Renal pelvis (tissue), 12 donors: ENCODE measurements at places on chromosomes 2 and 18.

- no peak for DNase-seq
These were observed 726.6 kb upstream of the FANCL start for GRCh38 chr2:58967736-58968135.

DNA sequence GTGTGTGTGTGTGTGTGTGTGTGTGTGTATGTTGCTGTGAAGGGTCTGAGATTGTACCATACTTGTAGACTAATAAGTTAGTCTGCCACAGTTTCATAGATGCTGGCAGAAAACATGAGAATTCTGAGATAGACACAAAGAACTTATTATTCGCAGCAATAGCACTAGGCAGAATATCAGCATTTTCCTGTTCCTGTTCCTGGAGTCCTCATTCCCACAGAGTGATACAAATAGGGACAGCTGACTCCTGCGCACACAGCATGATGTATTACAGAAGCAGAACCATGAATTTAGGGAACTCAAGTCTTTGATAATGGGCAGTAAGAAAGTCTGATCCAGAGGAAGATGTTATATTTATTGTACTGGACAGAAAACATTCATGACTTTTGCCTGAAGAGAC is 1466.3 kb downstream of the DPP10 start:
- no peak for DNase-seq

DNA sequence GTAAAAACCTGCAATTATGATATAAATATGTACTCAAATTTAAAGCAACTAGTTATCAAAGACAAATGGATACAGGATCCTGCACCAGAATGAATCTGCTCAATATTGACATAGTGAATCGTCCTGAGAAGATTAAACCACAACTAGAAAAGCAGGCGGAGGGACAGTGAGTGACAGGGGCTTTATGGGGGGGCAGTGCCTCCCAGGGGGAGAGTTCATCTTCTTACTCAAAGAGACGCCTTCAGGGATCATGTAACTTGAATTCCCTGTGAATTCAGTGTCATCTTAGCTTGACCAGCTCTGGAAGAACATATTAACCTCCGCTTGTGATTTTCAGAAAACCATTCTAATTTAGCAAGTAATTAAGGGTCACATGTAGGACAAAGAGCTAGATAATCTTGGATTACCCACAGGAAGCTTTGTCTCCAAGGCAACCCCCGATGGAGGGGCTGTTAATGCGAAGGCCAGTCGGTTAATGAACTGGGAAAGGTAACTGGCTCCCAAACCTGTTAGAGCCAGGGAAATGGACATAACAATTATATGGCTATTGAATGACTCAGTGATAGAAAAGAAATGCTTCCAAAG is 17.4 kb upstream of the LMAN1 start:
- no peak for DNase-seq

GRCh38 chr18:73060666-73061288 is 193.0 kb upstream of the NETO1 start:
- no peak for DNase-seq

DNA sequence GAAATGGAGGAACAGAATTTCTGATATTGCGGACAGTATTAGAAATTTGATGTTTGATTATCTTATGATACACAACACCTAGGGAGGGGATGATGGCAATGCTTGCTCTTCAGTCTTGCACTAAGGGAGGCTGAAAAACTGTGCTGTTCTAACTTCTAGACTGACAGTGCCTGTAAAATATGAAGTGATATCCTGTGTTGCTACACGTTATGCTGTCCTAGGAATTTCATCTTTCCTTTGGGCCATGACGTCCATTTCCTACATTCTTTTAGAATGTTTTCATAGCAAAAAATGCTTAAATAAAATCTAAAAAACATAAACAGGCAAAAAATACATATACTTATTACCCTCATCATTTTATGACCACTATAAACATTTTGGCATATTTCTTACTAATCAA is 55.3 kb downstream of the OSBPL1A start:
- DNase-seq, result no peak

GRCh38 chr2:70658476-70658875 is 104.8 kb upstream of the TGFA start:
- peak; percentile 34 for DNase-seq

DNA sequence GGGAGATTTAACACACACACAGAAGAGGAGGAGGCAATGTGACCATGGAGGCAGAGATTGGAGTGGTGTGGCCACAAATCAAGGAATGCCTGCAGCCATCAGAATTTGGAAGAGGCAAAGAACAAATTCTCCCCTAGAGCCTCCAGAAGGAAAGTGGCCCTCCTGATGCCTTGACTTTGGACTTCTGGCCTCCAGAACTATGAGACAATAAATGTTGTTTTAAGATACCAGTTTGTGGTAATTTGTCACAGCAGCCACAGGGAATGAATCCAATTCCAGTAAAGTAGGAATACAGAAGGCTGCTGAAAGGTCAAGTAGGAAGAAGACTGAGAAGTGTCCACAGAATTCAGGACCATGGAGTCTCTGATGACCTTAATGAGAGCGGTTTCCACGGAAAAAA is 18.1 kb downstream of the PAIP2B start:
- DNase-seq, result no peak

- DNase-seq, result no peak
These were observed 37.1 kb downstream of the PIEZO2 start for GRCh38 chr18:11112286-11112685.

DNA sequence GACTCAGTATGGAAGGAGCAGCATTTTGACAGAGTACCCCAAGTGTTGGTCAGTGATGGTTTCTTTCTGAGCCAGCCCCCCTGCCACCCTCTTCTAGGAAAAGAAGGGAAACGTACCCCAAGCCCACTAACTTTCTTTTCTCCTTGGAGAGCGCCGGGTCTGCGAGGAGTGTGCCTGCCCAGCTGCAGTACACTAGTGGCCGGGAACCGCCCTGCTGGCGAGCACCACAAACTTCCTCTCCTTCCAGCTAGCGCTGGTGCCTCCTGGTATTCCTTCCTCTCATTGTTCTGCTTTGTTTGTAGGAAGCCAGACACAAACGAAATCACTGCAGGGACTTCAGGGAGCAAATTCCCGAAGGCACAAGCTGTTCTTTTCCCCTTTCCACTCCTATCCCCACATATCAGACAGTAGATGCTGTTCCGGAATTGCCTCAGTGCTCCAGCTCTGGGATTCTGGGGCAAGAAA is 1.8 kb downstream of the CCDC85A start:
- no peak for DNase-seq

- DNase-seq, result no peak
These were observed 59.3 kb upstream of the RFX8 start for GRCh38 chr2:101534149-101534611.

DNA sequence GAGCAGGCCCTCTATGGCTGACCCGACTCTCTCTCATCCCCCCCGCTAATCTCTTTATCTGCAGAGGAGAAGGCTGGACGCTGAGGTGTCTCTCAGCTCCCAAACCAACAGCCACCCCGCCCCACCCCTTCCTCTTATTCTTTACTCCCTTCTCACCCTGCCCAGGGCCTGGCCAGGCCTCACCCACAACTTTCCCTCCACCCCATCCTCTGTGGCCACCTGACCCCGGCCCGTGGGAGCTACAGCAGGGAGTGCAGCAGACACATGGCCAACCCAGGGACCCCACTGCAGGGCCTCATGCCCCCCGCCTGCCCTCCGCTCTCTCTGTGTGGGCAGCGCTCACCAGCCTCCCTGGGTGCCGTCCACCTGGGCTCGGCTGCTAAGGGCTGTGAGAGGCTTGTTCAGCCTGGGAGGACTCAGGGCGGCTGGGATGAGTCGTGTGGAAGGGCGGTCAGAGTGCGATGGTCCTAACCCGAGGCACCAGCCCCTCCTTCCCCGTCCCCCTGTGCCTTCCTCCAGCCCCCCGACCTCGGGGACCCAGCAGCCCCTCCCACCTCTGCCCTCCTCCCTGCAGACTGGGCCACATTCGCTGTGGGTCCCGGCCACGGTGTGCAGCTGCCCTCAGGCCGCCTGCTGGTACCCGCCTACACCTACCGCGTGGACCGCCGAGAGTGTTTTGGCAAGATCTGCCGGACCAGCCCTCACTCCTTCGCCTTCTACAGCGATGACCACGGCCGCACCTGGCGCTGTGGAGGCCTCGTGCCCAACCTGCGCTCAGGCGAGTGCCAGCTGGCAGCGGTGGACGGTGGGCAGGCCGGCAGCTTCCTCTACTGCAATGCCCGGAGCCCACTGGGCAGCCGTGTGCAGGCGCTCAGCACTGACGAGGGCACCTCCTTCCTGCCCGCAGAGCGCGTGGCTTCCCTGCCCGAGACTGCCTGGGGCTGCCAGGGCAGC is 6.8 kb downstream of the NEU4 start:
- DNase-seq, result no peak

DNA sequence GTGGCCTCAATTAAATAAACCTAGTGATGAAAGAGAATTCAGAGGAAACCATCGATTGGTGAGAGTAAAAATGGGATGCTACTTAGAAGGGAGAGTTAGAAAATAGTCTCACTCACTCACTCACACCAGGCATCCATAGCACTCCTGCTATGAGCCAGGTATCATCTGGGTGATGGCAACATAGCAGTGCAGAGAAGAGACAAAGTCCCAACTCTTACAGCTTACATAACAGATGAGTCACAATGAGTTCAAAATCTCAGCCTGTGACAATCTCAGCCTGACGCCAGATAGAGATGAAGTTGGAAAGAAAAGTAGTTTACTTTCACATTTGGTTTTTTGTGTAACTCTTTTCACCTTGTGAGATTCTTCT is 55.4 kb upstream of the THOC1 start:
- DNase-seq, result no peak

DNA sequence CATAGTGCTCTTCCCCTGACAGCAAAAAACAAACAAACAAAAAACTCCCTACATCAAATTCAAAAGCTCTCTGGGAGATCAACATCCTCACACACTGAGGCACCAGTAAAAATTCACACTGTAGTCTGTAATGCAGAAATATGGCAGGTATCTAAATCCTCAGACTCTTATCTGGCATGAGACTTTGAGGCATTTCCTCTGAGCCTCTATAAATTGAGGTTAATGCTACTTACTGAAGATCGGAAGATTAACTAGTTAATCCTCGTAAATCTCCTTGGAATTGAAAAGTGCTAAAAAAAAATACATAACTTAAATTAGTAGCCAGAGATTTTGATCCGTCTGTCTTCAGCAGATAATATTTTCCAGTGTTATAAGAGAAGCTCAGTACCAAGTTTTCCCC is 65.0 kb downstream of the AP1S3 start:
- DNase-seq, result no peak

- DNase-seq, result no peak
These were observed 164.0 kb upstream of the REG3G start for GRCh38 chr2:78861546-78861945.

GRCh38 chr2:64522843-64523428 is 1.2 kb upstream of the AFTPH start:
- peak; percentile 85 for DNase-seq

DNA sequence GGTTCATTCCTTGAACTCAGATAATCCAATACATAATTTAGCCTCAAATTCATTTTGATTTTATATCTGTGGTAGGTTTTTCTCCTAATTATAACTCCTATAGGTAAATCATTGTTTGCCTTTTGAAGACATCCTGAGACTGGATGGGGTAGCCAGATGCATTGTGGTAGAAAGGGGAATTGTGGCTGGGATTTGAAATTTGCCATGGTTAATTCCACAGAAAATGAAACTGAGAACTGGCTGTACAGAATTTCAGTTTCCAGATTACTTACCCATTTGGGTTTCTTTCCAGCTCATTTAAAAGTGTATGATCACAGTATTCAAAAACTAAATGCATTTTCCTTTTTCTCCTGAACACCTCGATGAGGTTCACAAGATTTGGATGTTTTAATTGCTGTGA is 18.2 kb downstream of the CDKL4 start:
- DNase-seq, result no peak

GRCh38 chr18:12308386-12309100 is 502 bp downstream of the TUBB6 start:
- peak; percentile 64 for DNase-seq

- DNase-seq, result no peak
These were observed 95.7 kb downstream of the ASXL3 start for GRCh38 chr18:33673689-33674088.

DNA sequence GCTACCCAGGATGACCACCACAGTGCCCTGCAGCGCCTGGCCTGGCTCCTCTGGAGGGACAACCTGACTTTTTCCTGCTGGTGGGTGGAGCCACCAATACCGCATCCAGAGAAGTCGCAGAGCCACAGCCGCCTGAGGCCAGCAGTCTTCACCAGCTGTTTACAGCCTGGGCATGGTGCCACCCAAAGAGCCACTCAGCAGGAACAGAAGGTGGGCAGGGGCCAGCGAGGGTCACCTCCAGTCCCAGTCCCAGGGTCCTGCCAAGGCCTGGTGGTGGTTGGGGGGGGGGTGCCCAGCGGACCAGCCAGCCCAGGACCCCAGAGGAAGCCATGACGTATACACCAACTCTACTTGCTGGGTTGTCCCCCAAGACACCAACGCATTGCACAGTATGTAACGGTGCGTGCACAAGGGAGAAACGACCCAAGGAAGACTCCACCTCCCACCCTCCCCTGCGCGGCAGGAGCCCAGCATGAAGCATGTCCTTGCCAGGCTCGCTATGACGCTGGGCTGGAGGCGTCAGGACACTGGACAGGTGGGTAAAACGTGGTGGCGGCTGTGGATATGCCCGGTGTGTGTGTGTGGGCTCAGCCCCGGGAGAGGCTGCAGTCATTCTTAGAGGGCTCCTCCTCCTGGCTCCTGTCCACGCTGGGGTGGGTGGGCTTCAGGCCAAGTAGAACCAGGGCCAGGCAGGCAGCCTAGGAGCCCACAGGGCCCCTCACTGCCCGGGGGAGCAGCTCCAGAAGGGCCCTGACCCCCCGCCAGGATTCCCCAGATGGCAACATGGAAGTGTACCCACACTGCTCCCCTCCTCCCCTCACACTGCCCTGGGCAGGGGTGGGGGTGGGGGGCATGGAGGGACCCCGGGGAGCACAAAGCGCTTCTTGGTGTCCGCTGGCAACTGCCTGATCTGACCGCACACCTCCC is 49.3 kb downstream of the HS6ST1 start:
- DNase-seq, result no peak
